ENCODE measurements at places on chromosomes 12 and 14.

DNA sequence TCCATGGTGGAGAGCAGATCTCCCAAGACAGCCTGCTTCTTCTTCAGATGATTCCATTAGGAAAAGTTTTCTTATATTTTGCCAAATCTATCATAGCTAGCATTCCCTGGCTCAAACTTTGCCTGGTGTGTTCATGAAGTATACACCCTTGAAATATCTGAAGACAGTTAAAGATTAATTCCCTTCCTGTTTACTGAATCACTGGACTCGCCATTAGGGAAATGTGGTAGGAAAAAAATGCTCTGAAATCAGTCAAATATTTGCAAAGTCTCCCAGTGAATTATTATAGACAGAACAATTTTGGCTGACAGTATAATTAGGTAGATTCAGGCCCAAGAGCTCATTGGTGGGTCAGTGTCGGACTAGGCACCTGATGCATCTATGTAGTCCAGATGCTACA lies 86.5 kb downstream of the PDZRN4 start:
- no peak for DNase-seq

- peak; percentile 94 for DNase-seq
Measured at GRCh38 chr14:35384455-35385041, 20.0 kb downstream of the NFKBIA start.

DNA sequence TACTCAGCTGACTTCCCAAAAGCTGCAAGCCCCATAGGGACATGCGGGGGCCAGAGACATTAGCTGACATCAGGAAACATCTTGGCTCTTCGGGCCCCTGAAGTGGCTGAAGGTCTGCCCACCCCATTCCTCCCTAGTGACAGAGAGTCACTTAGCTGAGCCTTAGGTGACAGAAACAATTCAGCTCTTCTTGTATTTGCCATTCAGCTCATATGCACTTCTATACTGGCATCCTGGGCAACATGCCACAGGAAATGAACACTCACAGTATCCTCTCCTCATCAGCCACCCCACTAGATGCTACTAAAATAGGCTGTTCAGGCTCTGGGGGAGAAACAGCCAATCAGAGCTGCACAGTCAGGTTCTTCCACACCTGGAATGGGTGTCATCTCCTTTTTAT lies 3.4 kb downstream of the DCTN2 start:
- no peak for DNase-seq

- DNase-seq: no peak
Measured at GRCh38 chr12:65184858-65185229, 15.5 kb downstream of the LEMD3 start.

GRCh38 chr12:102811110-102811737 lies 105.8 kb downstream of the PAH start:
- peak; percentile 4 for DNase-seq

- peak; percentile 9 for DNase-seq
Measured at GRCh38 chr14:96797582-96798349, 584 bp downstream of the VRK1 start.
